ENCODE measurements at places on chromosomes 7 and 10.

GRCh38 chr7:47636433-47637175 is 54.7 kb upstream of the TNS3 start:
- no peak for DNase-seq

- no peak for DNase-seq
These were observed 1071.2 kb downstream of the TYW1 start for GRCh38 chr7:68067845-68068244.

DNA sequence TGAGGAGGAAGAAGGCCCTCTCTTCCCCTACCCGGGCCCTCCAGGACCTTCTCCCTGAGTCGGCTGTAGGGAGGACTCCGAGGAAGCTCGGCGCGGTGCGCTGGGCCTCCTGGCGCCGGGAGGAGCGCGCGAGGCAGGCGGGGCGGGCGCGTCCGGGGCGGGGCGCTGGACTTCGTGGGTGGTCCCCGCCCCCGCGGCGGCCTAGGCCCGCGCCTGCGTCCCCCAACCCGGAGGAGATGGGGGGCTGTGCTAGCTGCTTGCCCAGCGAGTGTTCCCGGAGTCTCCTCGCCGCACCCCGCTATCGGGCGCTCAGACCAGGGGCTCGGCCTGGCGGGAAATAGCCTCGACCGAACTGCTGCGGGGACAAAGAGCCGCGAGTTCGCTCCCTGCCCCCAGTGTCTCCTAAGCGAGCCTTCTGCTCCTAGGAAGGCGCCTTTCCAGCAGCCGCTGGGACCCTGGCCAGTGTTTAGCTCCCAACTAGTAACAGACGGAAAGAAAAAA is 19.2 kb upstream of the SMO start:
- no peak for DNase-seq

DNA sequence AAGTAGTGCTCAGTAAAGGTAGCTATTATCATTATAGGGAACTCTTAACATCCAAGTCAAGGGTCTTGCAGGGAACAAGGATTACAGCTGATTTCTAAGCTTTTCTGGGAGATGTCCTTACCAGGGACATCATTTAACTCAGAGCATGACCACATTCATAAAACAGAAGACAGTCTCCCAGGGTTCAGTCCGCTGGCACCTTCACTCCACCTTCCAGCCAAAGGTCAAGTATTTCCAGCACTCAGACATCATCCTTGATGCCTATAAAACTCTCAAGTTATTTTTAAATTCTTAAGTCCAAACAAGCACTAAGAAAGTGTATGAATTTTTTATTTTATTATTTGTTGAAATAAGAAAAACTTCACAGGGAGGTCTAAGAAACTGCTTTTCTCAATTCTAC is 119.7 kb upstream of the KMT2E start:
- no peak for DNase-seq

- no peak for DNase-seq
These were observed 166.8 kb downstream of the ETV1 start for GRCh38 chr7:13822678-13823077.

DNA sequence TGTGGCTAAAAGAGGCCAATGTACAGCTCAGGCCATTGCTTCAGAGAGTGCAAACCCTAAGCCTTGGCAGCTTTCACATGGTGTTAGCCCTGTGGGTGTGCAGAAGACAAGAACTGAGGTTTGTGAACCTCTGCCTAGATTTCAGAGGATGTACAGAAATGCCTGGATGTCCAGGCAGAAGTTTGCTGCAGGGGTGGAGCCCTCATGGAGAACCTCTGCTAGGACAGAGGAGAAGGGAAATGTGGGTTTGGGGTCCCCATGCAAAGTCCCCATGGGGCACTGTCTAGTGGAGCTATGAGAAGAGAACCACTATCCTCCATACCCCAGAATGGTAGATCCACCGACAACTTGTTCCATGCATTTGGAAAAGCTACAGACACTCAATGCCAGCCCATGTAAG is 12.4 kb downstream of the SORCS1 start:
- DNase-seq, result no peak

DNA sequence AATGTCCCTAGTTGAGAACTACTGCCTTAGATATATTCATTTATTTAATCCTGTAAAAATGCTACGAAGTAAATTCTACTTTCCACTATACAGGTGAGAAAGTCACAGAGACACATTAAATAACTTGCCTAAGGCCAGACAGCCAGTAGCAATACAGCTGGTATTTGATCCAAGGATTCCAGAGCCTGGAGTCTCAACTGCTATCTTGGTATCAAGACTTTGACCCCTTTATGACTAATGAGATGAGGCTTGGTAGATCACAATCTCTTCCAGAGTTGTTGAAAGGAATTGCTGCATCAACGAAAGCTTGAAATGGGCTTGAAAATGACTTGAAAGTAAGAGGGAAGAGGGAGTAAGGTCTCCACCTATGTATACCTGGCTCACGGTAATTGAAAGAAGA is 83.3 kb downstream of the ORC5 start:
- no peak for DNase-seq

DNA sequence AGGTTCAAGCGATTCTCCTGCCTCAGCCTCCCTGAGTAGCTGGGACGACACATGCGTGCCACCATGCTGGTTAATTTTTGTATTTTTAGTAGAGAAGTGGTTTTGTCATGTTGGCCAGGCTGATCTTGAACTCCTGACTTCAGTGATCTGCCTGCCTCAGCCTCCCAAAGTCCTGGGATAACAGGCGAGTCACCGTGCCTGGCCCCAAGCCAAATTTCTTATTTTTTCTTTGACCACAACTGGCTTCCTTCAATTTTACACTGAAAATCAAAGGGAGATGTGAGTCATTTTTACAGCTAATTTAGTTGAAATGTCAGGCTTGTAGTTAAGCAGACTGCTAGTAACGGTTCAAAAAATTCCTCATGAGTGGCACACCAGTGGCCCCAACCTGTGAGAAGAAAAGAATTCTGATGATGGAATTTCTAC is 7.8 kb downstream of the RNF216 start:
- peak; percentile 10 for DNase-seq

DNA sequence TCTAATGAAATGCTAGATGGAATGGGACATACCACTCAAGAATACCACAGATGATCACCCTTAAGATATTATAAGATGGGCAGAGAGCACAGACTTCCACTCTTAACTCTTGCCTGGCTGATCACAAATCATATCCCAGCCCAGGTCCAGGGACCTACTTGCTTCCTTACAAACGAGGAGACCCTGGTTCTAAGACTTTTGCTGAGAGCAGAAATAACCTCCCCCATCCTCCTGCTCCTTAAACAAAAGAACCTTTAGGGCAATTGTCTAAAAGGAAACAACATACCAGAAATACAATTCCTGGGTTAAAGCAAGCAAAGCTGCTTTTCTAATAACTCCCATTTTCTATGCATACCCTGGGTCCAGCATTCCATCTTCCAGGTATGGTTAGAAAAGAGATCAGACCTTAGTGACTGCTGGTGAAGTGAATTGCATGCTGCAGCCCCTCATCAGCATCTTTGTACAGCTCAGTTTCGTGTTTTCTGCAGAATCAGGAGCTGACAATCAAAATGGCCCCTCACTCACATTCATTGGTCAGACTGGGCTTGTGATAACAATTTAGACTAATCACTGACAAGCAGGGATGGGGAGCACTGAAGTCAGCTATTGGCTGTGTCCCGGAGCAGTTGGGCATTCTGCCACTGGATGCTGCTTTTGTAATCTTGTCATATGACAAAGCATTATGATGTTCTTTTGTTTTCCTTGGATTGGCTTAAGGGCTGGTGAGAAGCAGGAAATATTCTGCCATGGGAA is 14.6 kb downstream of the IFIT3 start:
- no peak for DNase-seq

- no peak for DNase-seq
These were observed 138.6 kb upstream of the CCDC6 start for GRCh38 chr10:60044971-60045370.

DNA sequence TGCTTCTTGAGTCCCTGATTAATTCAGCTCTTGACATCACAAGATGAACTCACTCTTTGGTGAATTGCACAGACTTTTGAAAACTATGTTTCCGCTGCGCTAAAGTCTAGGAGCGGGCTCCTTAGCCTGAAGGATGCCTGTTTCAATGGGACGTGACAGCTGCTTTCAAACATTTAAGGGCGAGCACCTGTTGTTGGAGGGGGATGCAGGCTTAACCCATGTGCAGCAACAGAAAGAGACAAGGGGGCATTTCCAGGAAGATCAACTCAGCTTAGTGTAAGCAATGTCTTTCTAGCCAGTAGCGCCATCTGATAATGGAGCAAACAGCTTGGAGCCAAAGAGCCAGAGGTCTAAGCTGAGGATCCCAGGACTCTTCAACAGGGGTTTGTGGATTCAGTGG is 8.4 kb upstream of the PFKFB3 start:
- DNase-seq, result no peak

DNA sequence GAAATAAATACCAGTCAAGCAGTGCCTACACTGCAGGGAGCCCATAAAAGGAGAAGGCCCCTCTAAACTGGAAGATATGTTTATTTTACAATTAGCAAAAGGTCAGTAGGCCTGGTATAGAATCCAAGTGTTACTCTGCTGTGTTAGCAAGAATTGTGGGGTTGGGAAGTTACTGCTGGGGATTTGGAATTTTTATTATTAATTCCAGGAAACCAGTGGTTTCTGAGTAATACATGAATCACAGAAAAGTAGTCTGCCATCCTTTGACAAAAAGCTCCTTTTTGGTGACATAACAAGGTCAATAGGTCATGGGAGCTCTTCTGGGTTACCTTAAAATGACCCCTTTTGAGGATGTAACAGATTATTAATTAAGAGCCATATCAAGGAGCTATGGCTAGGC is 67.4 kb downstream of the ZNF92 start:
- no peak for DNase-seq

DNA sequence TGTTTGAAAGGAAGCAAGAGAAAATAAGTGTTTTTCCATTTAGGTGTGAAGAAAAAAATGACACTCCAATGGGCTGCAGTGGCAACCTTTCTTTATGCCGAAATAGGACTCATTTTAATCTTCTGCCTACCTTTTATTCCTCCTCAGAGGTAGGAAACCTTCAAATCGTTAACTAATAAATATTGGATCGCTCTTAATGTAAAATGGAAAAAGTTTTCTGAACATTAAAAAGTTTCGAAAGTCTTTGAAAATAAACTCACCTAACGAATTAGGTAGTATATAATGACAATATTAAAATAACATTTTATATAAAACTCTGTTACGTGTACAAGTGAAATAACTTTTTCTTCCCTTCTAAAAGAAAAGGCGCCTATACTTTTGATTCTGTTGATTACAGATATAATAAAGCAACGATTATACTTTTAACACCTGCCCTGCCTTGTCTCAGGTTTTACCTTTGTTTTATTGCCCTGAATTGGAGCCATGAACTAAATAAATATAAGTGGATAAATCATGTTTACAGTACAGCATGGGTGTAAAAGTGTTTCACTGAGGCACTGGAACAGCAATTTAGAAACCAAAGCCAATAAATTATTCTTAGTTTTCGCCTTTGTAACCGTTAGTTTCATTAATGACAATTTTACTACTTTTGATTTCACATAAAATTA is 804 bp downstream of the BCAP29 start:
- no peak for DNase-seq

GRCh38 chr10:48215486-48216203 is 58.9 kb downstream of the FRMPD2 start:
- DNase-seq, result peak; percentile 51

GRCh38 chr10:35396560-35397434 is 60.5 kb downstream of the CCNY start:
- DNase-seq, result no peak

- DNase-seq, result no peak
These were observed 195.5 kb downstream of the MAGI2 start for GRCh38 chr7:79257959-79258358.

DNA sequence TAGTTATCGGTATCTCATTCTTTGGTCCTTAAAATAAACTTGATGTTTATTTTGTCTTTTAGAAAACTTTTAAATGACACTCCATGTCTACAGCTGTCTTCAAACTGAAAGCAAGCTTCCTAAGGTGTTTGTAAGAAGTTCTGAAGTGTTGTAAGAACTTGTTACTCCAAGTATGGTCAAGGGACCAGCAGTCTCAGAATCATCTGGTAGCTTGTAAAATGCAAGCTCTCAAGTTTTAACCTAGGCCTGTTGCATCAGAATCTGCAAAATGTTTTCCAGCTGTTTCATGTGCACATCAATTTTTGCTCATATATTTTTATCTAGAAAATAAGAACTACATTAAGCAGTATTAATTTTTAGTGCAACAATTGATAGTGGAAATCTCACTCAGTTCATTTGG is 104.1 kb downstream of the THSD7A start:
- no peak for DNase-seq

- peak; percentile 55 for DNase-seq
These were observed 6.4 kb downstream of the USP6NL start for GRCh38 chr10:11604865-11605650.
